ENCODE measurements at places on chromosomes 7 and 10.

DNA sequence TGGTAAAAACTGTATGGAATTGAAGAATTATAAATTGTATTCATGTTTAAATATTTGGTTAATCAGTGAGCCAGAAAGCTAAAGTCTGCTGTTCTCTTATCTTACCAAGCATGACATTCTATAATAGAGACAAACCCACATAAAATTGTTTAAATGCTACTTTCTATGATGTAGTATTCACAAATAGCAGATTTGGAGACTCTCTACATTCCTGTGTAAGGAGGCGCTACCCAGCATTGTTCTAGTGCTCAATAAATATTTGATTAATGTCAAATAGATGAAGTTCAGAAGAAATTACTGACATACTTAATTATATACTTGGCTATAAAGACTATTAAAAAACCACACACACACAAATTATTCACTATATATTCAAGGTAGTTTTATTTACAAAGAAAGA is 49.8 kb downstream of the DOCK4 start:
- DNase-seq: no peak

GRCh38 chr7:922334-923107 is 32.0 kb downstream of the ADAP1 start:
- no peak for DNase-seq

DNA sequence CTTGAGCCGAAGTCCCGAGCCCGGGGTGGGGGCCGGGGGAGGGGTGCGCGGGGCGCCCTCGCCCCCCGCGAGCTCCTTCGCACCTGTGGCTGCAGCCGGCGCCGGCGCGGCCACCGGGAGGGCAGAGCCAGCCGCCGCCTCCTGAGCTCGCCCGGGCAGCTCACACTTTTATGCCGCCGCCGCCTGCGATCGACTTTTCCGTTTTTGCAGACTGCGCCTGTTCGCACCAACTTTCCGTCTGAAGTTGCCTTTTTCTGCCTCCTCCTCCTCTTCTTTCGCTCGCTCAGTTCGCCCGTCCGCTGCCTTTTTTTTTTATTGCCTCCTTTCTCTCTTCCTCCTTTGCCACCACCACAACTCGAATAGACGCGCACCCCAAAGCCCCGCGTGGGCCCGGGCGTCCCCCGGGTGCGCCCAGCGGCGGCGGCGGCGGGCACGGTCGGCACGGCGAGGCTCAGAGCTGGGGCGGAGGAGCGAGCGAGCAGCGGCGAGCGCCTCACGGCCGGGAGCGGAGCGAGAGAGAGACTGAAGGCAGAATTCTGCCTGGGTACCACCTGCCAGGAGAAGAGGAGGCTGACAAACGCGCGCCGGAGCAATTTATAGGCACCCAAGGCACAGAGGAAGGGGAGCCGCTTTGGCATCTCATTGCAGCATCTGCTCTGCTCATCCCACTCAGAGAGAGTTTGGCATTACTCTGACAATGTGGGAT is at the start of gene C1QL3:
TSS of gene C1QL3 (minus strand) at position 569 of the 706 bp plus-strand sequence. CDS start 814 bp downstream, outside the sequence.
- DNase-seq: no peak

GRCh38 chr10:77843264-77843663 is 83.3 kb downstream of the DLG5 start:
- no peak for DNase-seq

DNA sequence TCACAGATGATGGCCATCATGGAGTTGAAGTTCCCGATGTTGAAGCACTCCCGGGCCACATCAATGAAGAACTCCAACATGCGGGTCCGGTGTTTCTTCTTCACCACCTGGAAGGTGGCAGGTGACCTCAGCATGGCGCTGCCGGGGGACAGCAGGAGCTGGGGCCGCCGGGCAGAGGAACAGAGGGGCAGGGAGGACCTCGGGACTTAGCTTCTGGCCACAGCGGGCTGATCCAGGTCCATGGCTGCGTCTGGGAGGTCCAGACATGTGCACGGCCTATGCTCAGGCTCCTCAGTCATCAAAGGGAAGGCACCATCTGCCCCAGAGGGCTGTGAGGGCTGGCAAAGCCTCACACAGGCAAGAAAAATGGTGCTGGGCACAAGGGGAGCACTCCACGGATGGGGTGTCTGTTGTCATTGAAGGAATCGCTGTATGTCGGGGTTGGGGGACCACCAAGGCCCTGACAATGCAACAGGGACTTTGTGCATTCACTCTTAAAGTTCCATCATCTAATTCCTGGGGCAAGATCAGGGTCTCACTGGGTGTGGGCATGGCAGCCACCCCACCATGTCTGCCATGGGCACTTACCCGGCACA is 60.9 kb downstream of the CSGALNACT2 start:
- no peak for DNase-seq

- no peak for DNase-seq
These were observed 1.9 kb downstream of the ZCCHC24 start for GRCh38 chr10:79443338-79444198.

- DNase-seq: no peak
These were observed 153.7 kb downstream of the DNAJB6 start for GRCh38 chr7:157490465-157490912.

DNA sequence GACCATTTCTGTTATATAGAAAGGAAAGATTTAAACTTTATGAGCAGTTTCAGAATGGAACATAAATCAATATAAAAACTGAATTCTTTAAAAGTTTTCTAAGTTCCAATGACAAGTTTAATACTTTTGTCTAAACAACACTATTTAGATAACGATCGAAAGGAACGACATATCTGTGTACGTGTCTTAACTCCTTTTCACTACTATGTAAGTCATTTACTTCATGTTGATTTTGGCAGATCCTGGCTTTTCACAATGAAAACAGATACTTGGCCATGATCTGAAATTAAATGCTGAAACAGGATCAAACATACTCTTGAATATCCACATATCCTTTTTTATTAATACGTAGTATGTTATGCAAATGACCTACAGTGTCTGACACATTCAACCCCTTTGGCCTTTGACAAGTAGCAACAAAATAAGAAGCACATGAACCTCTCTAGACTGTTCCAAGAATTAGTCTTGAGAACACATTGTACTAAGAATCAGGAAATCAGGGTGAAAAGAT is 41.9 kb downstream of the RNLS start:
- DNase-seq: no peak

DNA sequence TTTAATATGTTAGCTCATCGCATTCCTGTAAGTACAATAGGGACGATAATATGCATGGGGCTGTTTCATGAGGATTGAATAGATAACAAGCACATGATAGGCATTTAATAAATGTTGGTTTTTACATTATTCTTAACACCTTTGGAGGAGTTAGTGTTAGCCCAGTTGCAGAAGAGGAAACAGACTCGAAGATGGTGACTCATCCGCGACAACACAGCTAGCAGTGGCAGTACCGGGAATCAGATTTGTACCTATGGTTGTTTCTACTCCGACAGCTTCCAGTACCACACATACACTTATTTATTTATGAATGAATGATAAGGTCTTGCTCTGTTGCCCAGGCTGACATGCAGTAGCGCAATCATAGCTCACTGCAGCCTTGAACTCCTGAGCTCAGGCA is 2.9 kb downstream of the LRMDA start:
- no peak for DNase-seq

- no peak for DNase-seq
These were observed 29.3 kb downstream of the DYNC2I1 start for GRCh38 chr7:158885624-158886023.

- DNase-seq: no peak
These were observed 580.5 kb downstream of the AUTS2 start for GRCh38 chr7:70178787-70179186.

GRCh38 chr7:158107806-158108205 is 479.8 kb downstream of the PTPRN2 start:
- no peak for DNase-seq

- no peak for DNase-seq
These were observed 57.6 kb downstream of the ARHGAP22 start for GRCh38 chr10:48547061-48547895.

GRCh38 chr10:84348447-84348846 is 20.1 kb downstream of the CCSER2 start:
- DNase-seq: no peak

DNA sequence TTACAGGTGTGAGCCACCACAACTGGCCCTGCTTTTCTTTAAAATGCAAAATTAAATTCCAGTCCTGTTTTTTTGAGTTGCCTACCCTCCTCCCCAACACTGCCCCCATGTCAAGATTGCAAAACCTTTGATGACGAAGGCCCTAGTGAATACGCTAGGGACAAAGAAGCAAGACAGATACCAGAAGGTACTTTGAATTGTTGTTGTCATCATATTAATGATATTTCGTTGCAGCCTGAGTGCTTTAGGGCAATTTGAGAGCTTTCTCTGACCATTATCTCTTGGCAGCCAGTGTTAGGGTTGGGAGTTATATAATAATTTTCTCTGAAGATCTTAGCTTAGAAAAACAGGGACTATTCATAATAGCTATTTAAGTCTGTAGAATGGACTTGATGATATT is 7.1 kb downstream of the CCSER2 start:
- no peak for DNase-seq

DNA sequence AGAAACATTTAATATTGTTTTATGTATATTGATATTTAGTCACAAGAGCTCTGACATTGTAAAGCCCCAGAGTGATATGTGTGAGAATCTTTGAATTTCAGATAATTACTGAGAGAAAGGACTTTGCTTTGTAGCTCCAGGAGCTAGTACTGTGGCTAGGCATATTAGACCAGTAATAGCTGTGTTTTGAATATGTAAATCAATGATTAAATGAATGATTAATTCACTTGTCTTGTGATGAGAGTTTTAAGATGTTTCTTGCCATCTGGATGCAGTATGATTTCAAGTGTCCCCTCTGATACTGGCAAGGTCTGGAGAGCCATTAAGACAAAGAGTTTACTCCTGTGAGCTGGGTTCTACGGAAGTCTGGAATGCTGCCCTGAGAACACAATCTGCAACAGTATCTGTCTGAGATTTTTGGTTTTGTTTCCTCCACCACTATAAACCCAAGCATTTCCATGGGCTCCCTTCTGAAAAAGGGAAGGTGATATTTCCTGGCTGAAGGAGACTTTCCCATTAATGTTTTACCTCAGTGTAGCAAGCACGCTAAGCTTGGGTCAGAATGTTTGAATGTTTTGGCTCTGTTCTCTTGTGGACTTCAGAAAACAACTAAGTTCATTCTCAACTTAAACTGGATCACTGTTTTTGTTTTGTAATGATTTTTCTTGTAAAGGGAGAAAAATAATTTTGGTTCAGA is 61.3 kb upstream of the BICC1 start:
- no peak for DNase-seq
